CD4-positive, alpha-beta T cell treated with Interleukin-2 at 100 ng/mL for 4 hours (primary cell): ENCODE measurements at places on chromosomes 3 and 15.

DNA sequence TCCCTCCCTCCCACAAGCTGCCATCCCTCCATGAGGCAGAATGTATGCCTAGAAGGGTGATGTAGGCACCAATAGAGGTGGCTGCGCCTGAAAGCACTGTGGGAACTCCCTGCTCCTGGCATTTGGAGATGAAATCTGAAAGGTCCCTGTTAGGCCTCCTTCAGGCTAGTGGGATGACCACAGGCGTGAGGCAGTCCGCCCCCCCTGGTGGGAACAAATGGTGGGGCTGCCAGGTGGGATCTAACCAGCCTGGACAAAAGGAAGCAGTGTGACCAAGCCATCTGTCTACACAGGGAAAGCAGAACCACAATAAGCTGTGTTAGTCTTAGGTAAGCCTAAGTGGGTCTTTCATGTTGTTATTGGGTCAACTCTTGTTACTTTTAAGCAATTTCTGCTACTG is 25.3 kb downstream of the IL5RA start:
- no peak for DNase-seq

- no peak for DNase-seq
These were observed 1.2 kb downstream of the EOGT start for GRCh38 chr3:69012100-69012799.

- DNase-seq, result no peak
These were observed 80.9 kb upstream of the RPL32 start for GRCh38 chr3:12922306-12922705.

DNA sequence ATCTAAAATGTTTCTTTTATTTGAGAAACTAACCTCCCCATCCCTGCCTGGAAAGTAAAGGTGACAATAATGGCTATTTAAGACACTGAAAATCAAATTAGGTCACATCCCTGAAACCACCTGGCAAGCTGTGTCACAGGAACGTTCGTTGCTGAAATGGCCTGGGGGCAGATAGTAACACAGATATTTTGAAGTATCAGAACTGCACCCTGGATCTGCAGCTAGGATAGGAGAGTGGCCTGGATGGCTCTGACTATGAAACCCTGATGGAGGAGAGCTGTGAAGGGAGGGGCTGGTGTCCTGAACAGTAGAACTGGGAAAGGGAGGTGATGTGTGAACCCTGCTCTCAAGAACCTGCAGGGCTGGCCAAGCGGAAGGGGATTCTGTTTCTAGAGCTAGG is 648.3 kb upstream of the CFAP20DC start:
- no peak for DNase-seq

GRCh38 chr3:14688525-14688924 is 13.6 kb downstream of the C3orf20 start:
- no peak for DNase-seq

GRCh38 chr15:71136159-71136783 is 21.0 kb downstream of the THSD4 start:
- DNase-seq, result no peak

GRCh38 chr3:26712211-26713026 is 89.8 kb downstream of the LRRC3B start:
- peak; percentile 24 for DNase-seq

DNA sequence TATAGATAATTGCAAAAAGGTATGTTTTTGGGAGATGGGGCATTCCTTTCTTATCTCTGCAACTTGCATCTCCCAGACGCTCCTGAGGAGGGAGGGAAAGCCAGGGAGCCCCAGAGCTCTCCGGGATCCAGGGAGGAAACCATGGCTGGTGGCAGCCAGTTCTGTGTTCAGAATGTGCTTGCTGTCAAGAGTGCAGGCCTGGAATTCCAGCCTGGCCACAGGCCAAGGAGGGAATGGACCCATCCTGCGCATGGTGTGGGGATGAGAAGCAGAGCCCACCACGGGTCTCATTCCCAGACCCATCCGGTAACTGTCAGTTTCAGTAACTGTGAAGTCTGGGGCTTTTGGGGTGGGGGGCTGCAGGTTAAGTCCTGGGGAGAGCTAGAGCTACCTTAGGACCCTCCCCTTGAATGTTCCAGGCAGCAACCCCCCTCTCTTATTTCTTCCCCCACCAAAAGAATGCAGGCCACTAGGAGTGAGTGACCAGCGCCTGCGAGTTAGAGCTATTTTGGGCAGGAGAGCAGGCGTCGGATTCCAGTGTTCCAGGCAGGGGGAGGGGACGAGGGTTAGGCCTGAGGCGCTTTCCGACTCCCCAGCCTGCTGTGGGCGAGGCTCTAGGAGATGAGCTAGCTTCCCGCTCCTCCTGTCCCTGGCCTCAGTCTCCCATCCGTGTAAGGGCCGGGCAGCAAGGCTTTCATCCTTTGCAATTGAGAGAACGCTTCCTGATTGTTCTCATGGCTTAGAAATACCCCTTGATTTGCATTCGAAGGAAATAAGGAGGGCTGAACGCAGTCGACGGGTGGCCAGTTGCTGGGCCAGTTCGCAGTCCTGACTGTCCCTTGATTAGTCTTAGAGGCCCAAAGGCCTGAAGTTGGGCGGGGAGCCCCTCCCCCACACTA is 781 bp upstream of the DAG1 start:
- no peak for DNase-seq

GRCh38 chr3:140323561-140323960 is 354.3 kb upstream of the TRIM42 start:
- no peak for DNase-seq

- no peak for DNase-seq
These were observed 681 bp downstream of the CTDSPL start for GRCh38 chr3:37862219-37862902.

- DNase-seq, result no peak
These were observed 26.5 kb upstream of the PLOD2 start for GRCh38 chr3:146187334-146187950.

DNA sequence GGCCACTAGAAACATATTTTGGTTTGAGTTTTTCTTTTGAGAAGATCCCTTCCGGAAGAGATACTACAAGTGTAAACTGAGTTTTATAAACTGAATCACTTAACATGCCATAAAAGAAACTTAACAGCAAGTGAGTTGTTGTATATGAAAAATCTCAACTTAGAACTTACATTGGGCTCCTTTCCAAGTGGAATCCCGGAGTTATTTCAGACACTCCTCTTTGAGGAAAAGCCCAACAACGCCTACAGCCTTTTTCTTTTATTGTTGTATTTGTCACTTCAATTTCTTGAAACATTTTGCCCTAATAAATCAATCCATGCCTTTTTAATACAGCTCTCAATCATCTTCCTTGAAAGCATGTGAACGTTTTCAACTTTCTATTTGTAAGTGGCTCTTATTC is 137.3 kb downstream of the FEZF2 start:
- DNase-seq, result no peak

GRCh38 chr3:185582871-185583270 is 3.2 kb upstream of the SENP2 start:
- peak; percentile 56 for DNase-seq

DNA sequence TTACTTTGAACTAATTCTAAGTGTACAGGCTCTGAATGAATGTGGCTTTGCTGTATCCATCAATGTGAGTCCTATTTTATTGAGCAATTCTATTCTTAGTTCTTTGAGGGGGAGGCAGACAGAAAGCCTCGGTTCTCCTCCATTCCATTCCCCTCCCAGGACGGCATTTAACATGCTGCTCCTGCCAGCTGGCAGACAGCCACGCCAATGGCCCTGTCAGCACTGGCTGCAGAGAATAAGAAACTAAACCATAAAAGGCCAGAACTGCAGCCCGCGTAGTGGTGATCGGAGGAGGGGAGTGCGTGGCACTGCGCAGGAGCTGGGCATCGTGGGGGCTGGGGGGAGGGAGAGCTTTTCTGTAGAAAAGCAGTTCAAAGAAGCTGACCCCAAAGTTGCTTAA is 76.0 kb upstream of the HACD2 start:
- DNase-seq, result no peak

- DNase-seq, result no peak
These were observed at the start of gene RTP2 for GRCh38 chr3:187702507-187703033. TSS of gene RTP2 (minus strand) at chr3:187702557. CDS start at chr3:187702128, 429 bp downstream.

GRCh38 chr3:38827791-38828190 is 11.8 kb upstream of the SCN10A start:
- no peak for DNase-seq

GRCh38 chr3:160676547-160677303 is at the start of gene ARL14:
TSS of gene ARL14 (plus strand) at chr3:160677160. CDS start at chr3:160677347, 187 bp downstream.
- DNase-seq, result no peak

GRCh38 chr3:113234688-113235260 is 23.4 kb downstream of the BOC start:
- DNase-seq, result no peak

GRCh38 chr15:99177679-99178078 is 71.7 kb downstream of the TTC23 start:
- DNase-seq, result no peak

- no peak for DNase-seq
These were observed 209.3 kb downstream of the GREM1 start for GRCh38 chr15:32927124-32927523.

GRCh38 chr15:65211482-65211982 is 259 bp upstream of the CILP start:
- no peak for DNase-seq

DNA sequence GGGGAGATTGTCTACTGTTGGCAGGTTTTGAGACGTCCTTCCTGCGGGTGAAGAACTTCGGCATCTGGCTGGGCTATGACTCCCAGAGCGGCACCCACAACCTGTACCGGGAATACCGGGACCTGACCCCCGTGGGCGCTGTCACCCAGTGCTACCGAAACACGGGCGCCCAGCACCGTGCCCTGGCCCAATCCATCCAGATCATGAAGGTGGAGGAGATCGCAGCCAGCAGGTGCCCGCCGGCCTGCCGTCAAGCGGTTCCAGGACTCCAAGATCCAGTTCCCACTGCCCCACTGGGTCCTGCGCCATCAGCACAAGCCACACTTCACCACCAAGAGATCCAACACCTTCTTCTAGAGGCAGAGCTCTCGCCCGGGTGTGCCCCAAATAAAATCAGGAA is 194.9 kb upstream of the EPHA6 start:
- no peak for DNase-seq

- DNase-seq, result no peak
These were observed 4.6 kb upstream of the HACD3 start for GRCh38 chr15:65525622-65526021.

GRCh38 chr3:21795152-21795837 is 44.3 kb upstream of the ZNF385D start:
- DNase-seq, result no peak

- no peak for DNase-seq
These were observed 184.7 kb downstream of the PLCH1 start for GRCh38 chr3:155560135-155560534.

GRCh38 chr3:70308760-70309159 is 3.7 kb downstream of the MDFIC2 start:
- DNase-seq, result no peak

- no peak for DNase-seq
These were observed 7.0 kb upstream of the AHSG start for GRCh38 chr3:186605561-186606545.
